ENCODE measurements at places on chromosomes 11 and 22.

GRCh38 chr11:64810891-64811272 lies 531 bp upstream of the MEN1 start:
- DNase-seq = no peak

DNA sequence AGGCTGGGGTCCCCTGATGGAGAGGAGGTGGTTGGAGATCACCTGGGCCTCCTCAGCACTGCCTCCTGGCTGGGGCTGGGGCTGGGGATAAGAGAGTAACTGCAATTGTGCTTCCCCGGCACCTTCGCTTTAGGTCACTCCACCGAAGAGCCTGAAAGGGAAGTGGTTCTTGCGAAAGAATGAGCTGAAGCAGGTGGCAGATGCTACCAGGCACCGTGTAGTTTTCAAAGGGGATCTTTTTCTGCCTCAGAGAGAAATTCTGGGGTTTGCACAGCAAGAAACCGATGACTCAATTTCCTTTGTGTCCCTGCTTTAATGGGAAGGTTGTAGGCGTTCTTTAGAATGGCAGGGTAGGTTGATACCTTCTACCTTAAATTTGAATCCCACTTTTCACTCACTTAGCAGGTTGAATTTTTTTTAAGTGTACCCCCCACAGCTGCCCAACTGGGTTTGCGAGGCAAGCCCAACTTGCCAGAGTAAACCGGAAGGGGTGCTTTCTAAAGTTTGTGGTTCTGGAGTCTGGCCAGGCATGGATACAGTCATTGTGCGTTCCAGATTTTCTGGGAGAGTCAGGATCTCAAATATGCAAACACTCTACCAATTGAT lies 5.3 kb downstream of the CD44 start:
- DNase-seq = no peak

DNA sequence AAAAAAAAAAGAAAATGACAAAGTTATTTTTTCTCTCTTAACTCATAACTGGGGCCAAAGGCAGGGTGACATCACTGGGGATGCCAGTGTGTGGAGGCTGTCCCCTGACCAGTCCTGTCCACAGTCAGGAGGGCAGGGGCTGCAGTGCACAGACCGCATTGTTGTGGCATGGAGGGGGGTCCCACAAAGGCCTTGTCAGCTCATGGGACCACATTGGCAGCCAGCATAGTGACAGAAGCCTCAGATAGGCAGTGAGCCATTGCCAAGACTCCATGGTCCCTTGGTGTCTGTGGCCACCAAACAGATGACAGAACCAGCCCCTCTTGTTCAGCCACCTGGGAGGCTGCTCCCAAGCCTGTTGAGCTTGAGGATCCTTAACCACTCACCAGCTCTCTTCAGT lies 4.1 kb downstream of the TMEM80 start:
- no peak for DNase-seq

DNA sequence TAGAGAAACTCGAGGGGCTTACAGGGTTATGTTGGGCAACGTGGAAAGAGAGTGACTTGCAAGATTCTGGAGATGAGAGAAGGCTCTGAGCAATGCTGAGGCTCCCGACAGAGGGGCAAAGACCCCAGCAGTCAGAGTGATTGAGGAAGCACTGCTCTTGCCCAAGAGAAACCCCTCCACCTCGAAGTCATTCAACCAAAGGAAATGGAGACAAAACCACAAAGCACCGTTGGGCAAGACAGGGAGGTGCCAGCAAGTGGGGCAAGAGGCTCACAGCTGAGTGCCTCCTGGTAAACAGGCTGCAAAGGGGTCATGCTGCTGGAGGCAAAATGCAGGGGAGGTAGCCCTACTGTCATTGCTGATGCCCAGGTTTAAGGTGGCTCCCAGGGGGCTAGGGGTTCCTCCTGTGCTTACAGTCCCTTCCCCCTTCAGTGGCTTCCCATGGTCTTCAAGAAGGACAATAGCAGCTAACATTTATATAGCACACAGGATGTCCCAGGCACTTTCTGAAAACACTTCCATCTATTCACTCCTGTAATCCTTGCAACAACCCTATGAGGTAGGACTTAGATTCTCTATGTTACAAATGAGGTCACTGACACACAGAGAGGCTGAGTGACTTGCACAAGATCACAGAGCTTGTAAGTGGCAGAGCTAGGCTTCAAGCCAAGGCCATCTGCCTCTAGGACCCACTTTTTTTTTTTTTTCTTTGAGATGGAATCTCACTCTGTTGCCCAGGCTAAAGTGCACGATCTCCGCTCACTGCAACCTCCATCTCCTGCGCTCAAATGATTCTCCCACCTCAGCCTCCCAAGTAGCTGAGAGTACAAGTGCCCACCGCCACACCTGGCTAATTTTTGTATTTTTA lies 18.1 kb upstream of the MYH9 start:
- no peak for DNase-seq

DNA sequence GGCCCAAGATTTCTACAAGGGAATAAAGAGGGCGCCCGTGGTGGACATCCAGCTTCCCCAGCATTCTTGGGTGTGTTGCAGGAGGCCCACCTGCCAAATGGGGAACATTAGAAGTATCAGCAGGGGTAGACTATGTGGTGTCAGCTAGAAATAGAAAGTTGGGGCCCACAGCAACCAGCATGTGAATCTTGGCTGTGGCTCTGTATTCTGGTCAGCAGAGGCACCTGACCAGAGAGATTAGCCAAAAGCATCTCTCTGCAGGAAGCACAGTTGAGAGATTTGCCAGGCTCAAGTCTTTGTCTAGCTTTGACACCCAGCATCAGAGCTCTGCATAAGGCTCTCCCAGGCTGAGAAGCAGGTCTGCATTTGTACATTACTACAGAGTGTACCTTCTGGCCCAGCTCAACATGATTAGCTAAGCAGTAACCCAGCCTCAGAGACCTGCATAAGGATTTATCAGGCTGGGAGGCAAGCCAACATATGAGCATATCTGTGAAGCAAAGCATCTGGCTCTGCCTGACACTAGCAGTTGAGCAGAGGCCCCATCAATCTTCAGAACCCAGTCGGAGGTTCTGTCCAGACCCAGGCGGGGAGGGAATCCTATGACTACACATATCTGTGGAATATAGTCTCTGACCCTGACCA lies 79.9 kb downstream of the MS4A13 start:
- no peak for DNase-seq

Data from NCI-H1092 (cell line).